ENCODE measurements at places on chromosomes 12 and 14. TPM values are rescaled to one million over a fixed set of nuclear protein-coding genes. Genes with fewer than 3 reads are reported as not detected.
A peak's percentile ranks its signal among the peaks of the same experiment; 100 is the strongest.

The TEX22 gene
- total RNA-seq = 2.1 TPM

The PDE3A gene
- 0.09 TPM for total RNA-seq

The DDN gene
- total RNA-seq = 1.3 TPM

The KICS2 gene
- 20.0 TPM for total RNA-seq

The CLEC4A gene
- total RNA-seq = 0.44 TPM

The ARMH4 gene
- total RNA-seq = not detected

The HOXC4 gene
- total RNA-seq = 0.61 TPM

The RASSF9 gene
- not detected for total RNA-seq

The PAX9 gene
- not detected for total RNA-seq

The IL31 gene
- not detected for total RNA-seq

GRCh38 chr14:65345266-65345665 lies 67.3 kb upstream of the FUT8 start:
- H3K36me3 ChIP-seq = no peaks in the 10 kb centered on the region

DNA sequence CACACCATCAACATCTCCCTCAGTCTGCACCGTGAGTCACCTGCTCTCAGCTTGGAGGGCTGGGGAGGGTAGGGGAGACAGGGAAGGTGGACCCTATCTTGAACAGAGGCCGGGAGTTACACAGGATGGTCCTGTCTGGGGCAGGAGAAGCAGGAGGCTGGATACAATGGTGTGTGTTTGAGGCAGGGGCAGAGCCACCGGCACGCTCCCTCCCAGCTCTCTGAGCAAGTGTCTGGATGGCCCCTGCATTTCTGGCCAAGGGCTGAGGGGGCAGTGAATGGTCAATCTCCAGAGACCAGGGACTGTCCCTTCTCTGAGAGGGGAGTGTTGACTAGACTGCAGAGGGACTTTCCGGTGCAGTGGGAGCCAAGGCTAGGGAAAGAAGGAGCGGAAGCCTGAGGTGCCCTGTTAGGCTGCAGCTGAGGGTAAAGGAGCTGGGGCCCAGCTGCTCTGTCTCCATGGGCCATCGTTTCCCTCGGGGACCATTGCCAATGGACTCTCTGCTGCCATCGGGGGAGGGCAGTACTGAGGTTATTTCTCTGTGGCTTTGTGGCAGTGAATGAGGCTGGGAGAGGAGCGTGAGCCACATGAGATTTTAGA lies 1.9 kb downstream of the LRP1-AS start:
- no peak overlapping the region for H3K4me3 ChIP-seq
- H3K36me3 ChIP-seq = no peaks in the 10 kb centered on the region
- H3K27me3 ChIP-seq = no peaks in the 10 kb centered on the region

DNA sequence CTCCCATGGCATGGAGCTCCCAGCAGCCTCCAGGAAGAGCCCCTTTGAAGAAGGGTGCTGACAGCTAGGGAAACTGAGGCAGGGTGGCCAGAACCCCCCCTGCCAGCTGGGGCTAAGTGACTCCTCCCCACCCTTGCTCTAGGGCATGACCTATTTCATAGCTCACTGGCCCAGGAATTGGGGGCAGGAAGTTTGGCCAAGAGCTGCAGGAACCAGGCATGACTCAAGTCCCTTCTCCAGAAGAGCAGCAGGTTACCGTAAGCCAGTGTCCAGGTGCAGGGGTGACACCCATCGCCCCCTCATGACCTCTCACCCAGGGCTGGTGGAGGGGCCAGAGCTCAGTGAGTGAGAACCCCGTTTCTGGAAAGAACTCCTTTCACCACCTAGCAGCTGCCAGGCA lies 1.9 kb downstream of the RASAL1 start:
- no peaks in the 10 kb centered on the region for H3K27me3 ChIP-seq
- no peak for DNase-seq
- peaks cover 5% of the 10 kb centered on the region for H3K4me1 ChIP-seq
- H3K36me3 ChIP-seq = no peaks in the 10 kb centered on the region
- H3K4me3 ChIP-seq = no peak overlapping the region

- no peaks in the 10 kb centered on the region for H3K27me3 ChIP-seq
- DNase-seq = no peak
- H3K27ac ChIP-seq = no peak overlapping the region
These were observed 43.0 kb downstream of the GLRX5 start for GRCh38 chr14:95577870-95578269.

GRCh38 chr14:52124791-52125684 lies 56.2 kb upstream of the NID2 start:
- H3K27me3 ChIP-seq = peaks cover 7% of the 10 kb centered on the region
- no peak for DNase-seq
- no peak overlapping the region for H3K27ac ChIP-seq
- no peaks in the 10 kb centered on the region for H3K36me3 ChIP-seq
- H3K4me1 ChIP-seq = peaks cover 11% of the 10 kb centered on the region

DNA sequence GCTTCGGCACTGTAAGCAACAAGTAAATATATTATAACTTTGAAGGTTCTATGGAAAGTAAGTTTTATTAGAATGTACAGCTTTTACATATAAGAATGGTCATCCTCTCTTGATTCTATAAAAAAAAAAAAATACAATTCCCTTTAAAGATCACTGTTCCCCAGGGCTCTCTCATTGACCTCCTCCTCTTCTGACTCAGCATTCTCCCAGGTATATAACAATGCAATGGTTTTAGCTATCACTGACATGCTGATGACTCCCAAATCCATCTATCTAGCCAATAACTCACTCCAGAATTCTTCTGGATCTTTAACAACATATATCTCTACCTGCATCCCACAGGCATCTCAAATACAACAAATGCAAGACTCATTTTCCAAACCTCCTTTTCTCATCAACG lies 62.7 kb downstream of the EEA1 start:
- H3K4me1 ChIP-seq = peaks cover 2% of the 10 kb centered on the region
- no peak overlapping the region for H3K4me3 ChIP-seq
- no peak overlapping the region for H3K27ac ChIP-seq
- no peaks in the 10 kb centered on the region for H3K27me3 ChIP-seq
- DNase-seq = no peak

DNA sequence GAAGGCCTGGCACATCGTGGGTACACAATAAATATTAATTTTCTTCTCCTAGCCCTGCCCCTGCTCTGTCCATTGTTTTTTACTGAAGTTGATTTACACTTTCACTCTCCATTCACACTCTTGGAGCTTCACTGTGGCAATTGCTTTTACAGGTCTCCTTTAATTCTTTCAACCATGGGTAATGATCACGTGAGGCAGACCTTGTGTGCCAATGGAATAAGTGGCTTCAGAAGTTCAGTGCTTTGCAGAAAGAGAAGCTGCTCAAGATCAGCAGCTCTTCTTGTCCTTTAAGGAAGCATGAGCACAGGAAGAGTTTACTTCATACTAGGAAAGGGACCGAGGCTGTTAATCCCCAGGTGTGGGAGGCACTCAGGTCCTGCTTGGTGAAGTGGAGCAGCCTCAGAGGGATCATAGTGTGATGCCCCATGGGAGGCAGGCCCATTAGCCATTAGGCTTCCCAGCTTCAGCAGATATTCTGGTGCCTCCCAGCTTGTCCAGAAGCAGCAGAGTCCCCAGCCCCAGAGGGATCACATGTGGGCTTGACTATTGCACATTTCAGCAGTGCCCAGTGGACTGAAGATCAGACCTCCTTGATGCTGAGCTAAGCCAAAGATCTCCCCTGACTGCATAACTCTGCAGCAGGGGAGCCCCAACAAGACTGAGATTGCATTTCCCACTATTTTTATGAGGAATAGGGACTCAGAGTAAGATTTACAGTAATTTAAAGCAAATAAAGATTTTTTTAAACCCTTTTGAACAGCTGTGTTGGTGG lies 5.0 kb upstream of the SLC35F4 start:
- no peak for DNase-seq
- H3K4me3 ChIP-seq = no peak overlapping the region
- H3K27ac ChIP-seq = no peak overlapping the region
- H3K27me3 ChIP-seq = no peaks in the 10 kb centered on the region
- H3K36me3 ChIP-seq = no peaks in the 10 kb centered on the region
- H3K4me1 ChIP-seq = no peaks in the 10 kb centered on the region

DNA sequence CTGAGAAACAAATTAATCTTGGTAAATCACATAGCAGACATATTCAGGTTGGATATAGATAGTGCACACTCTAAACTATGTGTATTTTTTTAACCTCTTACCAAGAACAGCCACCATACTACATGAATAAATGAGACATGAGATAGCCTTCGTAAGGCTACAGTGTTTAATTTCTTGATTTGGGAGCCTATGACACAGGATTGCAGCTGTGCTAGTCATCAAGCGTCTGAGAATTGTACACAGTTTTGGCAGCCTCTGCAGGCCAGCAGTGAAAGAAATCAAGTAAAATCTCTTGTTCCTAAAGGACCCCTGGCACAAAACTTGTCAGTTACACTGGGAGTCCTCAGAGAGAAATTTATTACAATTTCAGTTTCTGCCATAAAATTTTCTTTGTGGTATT lies 236.1 kb downstream of the C12orf50 start:
- no peak overlapping the region for H3K27ac ChIP-seq
- no peaks in the 10 kb centered on the region for H3K36me3 ChIP-seq
- H3K4me3 ChIP-seq = no peak overlapping the region
- H3K27me3 ChIP-seq = no peaks in the 10 kb centered on the region

- no peak for DNase-seq
- no peaks in the 10 kb centered on the region for H3K36me3 ChIP-seq
- no peak overlapping the region for H3K27ac ChIP-seq
- H3K4me1 ChIP-seq = peaks cover 12% of the 10 kb centered on the region
These were observed 5.9 kb upstream of the ORAI1 start for GRCh38 chr12:121620333-121620891.

DNA sequence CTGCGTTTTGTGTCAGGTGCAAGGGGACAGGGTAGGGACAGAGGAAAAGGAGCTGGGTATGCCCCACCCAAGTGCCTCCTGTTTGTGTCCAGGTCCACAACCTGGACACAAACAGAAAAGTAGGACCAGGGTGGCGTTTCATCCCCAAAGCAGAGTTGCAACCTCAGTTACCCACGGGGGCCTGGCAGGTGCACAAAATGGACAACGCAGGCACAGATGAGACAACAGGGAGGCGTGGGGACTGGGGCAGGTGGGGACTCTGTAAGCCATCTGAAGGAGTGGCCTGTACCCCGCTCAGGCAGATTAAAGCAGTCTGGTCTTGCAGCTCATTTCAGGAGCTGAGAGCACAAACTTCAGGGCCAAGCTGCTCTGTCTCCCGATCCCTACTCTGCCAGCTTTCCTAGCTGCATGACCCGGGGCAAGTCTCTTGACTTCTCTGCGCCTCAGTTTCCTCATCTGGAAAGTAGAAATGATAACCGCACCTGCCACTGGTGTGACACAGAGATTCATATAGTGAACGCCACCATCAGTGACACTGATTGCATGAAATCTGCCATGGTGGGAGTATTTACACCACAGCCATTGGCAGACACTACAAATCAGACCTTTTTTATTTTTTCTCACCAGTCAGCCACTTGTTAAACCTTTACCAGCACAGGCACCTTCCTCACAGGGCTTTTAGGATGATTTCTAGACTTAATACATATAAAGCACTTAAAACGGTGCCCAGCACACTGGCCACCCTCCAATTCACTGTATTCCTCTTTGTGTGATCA lies 123.0 kb downstream of the PHETA1 start:
- H3K36me3 ChIP-seq = no peaks in the 10 kb centered on the region
- no peaks in the 10 kb centered on the region for H3K4me1 ChIP-seq
- H3K27me3 ChIP-seq = peaks cover 29% of the 10 kb centered on the region

DNA sequence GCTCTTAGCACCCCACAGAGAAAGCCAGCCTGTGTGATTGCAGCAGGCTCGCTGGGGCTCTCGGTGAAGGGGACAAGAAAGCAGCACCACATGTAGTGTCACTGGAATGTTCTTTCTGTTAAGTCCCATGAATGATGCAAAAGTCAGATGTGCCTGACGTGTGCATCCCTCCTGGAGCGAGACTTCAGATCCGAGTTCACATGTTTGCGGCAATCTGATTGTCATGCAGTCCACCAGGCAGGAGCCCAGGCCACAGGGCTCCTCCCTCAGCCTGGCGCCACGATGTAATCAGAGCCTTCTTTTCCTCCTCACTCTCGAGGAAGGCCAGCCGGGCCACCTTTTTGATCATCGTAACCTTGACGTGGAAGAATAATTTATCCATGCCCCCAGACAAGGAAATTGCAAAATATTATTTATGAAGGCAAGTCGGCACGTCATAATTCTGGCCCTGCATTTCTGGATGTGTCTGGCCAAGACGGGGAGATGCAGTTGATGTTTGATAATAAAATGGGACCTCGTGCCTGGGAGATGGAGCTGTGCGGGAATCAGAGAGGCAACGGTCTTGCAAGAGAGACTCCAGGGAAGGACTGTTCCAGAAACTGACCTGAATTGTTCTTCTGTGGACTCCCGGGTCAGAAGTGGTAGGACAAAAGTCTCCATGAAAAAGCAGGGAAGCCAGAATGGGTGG lies 214.6 kb downstream of the PHETA1 start:
- no peak overlapping the region for H3K4me3 ChIP-seq
- H3K4me1 ChIP-seq = no peaks in the 10 kb centered on the region

DNA sequence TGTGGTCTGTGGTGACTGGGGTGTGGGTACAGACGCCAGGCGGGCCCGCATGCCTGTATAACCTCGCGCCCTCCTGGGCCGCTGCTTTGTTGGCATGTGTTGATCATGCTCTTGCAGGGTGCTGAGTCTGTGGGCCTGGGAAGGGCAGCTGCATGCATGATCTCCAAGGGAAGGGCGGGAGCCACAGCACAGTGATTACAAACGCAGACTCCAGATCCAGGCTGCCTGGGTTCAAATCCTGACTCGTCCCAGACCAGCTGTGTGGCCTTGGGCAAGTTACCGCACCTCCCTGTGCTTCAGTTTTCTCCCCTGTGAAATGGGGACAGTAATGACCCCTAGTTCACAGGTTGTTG lies 24.0 kb downstream of the ADGRD1 start:
- no peaks in the 10 kb centered on the region for H3K36me3 ChIP-seq
- H3K27ac ChIP-seq = no peak overlapping the region
- no peaks in the 10 kb centered on the region for H3K27me3 ChIP-seq
- DNase-seq = no peak
- H3K4me1 ChIP-seq = no peaks in the 10 kb centered on the region
- no peak overlapping the region for H3K4me3 ChIP-seq

- no peak for DNase-seq
- no peak overlapping the region for H3K27ac ChIP-seq
- H3K4me3 ChIP-seq = no peak overlapping the region
- H3K4me1 ChIP-seq = peaks cover 13% of the 10 kb centered on the region
- no peaks in the 10 kb centered on the region for H3K27me3 ChIP-seq
- peaks cover 2% of the 10 kb centered on the region for H3K36me3 ChIP-seq
These were observed 245.9 kb downstream of the CHST11 start for GRCh38 chr12:104702565-104703139.

DNA sequence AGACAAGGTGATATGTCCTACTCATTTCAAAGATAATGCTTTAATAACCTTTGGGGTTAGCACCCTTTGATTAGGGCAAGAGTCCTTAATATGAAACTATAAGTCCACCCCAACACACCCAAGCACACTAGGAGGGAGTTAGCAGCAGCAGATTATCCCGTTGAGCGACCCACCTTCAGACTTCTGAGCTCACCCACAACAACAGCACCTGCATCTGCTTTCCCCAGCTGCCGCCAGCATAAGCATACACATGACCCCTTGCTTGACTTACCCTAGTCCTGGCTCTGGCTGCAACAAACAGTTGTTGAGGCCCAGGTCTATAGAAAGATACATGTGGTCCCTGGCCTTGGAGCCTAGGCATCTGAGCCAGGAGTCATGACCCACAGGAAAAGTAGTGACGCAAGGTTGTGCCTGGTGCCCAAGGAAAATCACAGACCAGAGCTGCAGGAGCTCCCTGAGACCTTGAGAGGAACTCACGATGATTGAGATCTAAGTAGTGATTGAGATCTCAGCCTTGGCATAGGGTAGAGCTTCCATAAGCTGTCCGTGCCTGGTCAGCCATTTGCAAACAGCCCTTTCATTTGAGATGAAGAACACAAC lies 19.0 kb downstream of the ZDHHC22 start:
- H3K36me3 ChIP-seq = no peaks in the 10 kb centered on the region
- H3K27ac ChIP-seq = peak overlapping the region; percentile 77
- peaks cover 12% of the 10 kb centered on the region for H3K4me1 ChIP-seq
- no peak overlapping the region for H3K4me3 ChIP-seq
- H3K27me3 ChIP-seq = peaks cover 2% of the 10 kb centered on the region

- H3K4me3 ChIP-seq = no peak overlapping the region
- H3K27ac ChIP-seq = no peak overlapping the region
- no peaks in the 10 kb centered on the region for H3K4me1 ChIP-seq
These were observed 24.0 kb downstream of the ARG2 start for GRCh38 chr14:67643713-67644112.

Data from T-cell (primary cell).